ENCODE measurements at places on chromosomes 6 and 20.

DNA sequence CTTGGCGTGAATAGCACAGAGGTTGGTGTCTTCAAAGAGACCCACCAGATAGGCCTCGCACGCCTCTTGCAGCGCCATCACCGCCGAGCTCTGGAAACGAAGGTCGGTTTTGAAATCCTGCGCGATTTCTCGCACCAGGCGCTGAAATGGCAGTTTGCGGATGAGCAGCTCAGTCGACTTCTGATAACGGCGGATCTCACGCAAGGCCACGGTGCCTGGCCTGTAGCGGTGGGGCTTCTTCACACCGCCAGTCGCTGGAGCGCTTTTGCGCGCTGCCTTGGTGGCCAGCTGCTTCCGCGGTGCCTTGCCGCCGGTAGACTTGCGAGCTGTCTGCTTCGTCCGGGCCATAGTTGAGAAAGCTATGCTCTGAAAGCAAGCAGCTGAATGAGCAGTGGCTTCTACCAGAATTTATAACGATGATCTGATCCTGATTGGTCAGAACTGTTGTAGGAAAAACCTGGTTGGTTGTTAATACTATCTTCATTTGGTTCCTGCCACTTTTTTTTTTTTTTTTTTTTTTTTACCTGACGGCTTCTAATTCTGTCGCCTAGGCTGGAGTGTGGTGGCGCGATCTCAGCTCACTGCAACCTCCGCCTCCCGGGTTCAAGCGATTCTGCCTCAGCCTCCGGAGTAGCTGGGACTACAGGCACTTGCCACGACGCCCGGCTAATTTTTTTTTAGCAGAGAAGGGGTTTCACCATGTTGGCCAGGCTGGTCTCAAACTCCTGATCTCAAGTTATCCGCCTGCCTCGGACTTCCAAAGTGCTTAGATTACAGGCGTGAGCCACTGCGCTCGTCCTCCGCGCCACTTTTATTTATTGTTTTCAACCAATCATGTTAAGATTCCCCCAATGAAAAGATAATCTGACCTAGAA lies 21.5 kb downstream of the OR2B2 start:
- peak; percentile 81 for DNase-seq

- no peak for DNase-seq
Measured at GRCh38 chr20:8413691-8414090, 281.6 kb downstream of the PLCB1 start.

- DNase-seq, result no peak
Measured at GRCh38 chr6:116152620-116153019, 26.7 kb upstream of the COL10A1 start.

GRCh38 chr6:159655409-159655988 lies 37.5 kb downstream of the SOD2 start:
- DNase-seq, result no peak

- DNase-seq, result no peak
Measured at GRCh38 chr6:168473197-168473596, 32.2 kb downstream of the SMOC2 start.

Data from activated naive CD4-positive, alpha-beta T cell treated with anti-CD3 and anti-CD28 coated beads for 36 hours (primary cell).